ENCODE measurements at places on chromosomes 7 and 10.

DNA sequence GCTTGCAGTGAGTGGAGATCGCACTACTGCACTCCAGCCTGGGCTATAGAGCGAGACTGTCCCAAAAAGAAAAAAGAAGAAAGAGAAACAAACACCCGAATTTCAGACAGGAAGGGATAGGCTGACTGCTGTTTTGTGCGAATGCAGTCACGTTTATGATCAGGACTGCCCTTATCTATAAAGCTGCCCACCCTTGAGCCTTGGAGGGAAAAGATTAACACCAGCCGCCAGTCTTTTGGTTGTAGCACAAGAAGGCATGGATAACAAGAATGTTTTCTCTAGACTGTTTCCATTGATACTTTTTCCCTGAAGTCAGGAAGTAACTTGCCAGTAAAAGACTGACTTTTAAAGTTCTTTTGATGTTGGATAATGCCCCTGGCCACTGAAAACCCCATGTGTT, 314.0 kb downstream of the BICC1 start:
- DNase-seq, result no peak

- DNase-seq, result no peak
These were observed 62.4 kb upstream of the MKLN1 start for GRCh38 chr7:131265227-131265626.

DNA sequence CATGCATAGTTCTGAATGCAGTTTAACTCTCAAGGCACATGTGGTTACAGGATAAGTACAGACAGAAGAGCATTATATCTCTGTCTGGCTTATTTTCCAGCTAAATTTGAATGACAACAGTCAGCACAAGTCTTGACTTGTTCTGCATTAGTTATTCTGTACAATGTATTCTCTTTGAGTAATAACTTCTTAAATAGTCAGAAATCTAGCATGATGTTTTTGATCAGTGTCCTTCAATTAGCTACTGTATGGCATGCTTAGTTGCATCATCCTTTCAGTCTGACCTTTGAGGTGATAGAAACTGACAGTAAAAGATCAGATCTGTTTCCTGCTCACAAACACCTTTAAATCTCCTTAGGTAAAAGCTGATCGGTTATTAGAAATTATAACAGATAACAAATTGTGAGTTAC, 118.1 kb downstream of the ARL4A start:
- DNase-seq, result no peak

DNA sequence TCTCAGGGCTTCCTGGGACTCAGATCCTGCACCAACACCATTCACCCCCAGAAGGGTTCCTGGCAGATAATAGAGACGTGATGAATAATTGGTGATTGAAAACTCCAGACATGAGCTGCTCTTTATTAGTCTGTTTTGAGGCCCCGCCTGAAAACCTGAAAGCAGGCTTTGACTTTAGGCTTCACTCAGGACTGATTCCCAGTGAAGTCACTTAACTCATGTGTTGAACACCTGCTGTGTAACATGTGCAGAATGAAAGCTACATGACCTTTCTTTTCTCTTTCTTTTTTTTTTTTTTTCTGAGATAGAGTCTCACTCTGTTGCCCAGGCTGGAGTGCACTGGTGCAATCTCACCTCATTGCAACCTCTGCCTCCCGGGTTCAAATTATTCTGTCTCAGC, 8.9 kb downstream of the SPACDR start:
- no peak for DNase-seq

DNA sequence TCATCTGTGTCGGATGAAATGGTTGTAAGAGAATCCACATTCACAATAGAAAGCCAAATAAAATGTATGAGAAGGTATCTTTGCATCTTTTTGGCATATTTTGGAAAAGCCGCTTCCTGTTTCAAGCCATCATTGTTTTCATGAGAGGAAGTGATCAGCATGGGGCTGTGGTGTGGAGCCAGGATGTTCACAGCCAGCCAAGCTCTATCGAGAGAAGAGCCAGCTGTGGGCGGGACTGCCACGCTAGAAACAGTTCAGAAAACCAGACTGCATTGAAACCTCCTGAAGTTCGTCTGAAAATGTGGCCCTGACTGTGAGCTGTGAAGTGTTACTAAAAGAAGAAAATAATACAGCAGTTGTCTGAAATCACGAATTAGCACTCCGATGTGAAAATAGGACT, 21.2 kb upstream of the NPS start:
- no peak for DNase-seq

DNA sequence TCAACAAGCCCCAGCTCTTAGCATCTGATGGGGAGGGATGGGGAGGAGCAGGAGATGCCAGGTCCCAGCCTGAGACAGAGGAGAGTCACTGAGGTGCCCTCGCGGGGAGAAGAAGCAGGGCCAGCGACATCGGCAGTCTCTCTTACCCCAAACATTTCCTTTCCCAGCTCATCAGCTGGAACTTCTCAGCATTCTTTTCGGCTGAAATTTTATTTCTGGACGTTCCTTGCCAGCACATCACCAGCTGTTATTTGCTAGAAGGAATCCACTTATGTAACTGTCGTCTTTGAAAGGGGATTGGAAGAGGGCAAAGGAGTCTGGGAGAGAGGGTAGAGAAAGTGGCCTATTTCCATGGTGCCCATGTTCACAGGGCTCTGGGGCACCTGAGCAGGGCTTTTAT, 101.0 kb upstream of the SHH start:
- no peak for DNase-seq

- no peak for DNase-seq
These were observed 12.9 kb downstream of the AGK start for GRCh38 chr7:141563956-141564623.

GRCh38 chr7:78967046-78967445, 486.4 kb downstream of the MAGI2 start:
- DNase-seq, result no peak

- DNase-seq, result no peak
These were observed 66.0 kb downstream of the JCAD start for GRCh38 chr10:29993319-29993915.

- DNase-seq, result no peak
These were observed 7.2 kb downstream of the RBM20 start for GRCh38 chr10:110651044-110651958.

GRCh38 chr7:99042957-99043356, 101.0 kb downstream of the SMURF1 start:
- DNase-seq, result no peak

GRCh38 chr7:149796287-149796860, 23.0 kb upstream of the ZNF467 start:
- DNase-seq, result no peak

DNA sequence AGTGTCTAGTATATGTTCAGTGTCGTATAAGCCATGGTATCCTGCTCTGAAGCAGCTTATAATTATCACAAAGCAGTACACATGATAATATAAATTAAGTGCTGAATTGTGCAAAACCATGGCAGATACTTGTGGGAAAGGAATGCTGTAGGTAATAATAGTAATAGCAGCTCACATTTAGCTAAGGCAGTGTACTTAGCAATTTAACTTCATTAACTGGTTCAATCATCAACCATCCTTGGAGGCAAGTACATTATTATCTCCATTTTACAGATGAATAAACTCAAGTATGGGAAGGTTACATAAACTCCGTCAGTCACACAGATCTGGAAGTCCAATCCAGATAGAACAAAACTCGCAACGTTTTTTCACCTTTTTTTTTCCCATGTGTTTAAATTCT, 21.6 kb upstream of the RNF148 start:
- DNase-seq, result no peak

DNA sequence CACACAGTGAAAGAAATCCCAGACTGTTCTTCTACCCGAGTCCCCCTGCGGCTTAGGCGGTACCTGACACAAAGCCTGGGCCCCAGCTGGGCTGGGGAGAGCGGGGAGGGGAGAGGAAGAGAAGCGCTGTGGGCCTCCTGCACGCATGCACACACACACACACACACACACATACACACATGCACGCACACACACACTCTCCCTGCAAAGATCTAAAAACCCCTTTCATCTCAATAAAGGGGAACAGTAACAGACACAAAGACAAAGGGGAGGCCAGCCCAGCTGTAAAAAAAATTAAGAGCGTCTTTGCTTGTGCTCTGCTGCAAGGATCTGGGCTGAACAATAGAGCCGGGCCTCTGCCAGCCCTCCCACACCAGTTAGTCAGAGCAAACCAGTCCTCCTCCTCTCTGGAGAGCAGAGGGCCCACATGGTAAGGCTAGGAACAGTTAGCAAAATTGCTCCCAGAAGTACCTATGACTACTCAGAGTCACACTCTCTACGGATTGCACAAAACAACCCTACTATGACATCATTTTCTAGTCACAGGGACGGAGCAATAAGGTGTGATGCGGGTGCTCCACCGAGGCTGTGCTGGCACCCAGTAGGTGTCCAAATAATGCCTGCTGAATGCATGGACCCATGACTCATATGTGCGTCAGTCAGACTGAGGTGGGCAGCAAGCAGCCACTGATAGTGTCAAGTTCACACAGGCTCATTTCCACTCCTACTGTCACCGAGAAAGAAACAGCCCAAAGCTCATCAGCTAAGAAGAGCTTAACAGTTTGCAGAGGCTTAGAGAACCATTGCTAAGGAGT, 9.2 kb downstream of the ITPRIP start:
- DNase-seq, result peak; percentile 92

- DNase-seq, result no peak
These were observed 12.1 kb downstream of the ENTPD1 start for GRCh38 chr10:95767884-95768556.

GRCh38 chr7:159158888-159159405, 14.3 kb upstream of the VIPR2 start:
- no peak for DNase-seq

- no peak for DNase-seq
These were observed 167.0 kb upstream of the CDK1 start for GRCh38 chr10:60611291-60611747.

DNA sequence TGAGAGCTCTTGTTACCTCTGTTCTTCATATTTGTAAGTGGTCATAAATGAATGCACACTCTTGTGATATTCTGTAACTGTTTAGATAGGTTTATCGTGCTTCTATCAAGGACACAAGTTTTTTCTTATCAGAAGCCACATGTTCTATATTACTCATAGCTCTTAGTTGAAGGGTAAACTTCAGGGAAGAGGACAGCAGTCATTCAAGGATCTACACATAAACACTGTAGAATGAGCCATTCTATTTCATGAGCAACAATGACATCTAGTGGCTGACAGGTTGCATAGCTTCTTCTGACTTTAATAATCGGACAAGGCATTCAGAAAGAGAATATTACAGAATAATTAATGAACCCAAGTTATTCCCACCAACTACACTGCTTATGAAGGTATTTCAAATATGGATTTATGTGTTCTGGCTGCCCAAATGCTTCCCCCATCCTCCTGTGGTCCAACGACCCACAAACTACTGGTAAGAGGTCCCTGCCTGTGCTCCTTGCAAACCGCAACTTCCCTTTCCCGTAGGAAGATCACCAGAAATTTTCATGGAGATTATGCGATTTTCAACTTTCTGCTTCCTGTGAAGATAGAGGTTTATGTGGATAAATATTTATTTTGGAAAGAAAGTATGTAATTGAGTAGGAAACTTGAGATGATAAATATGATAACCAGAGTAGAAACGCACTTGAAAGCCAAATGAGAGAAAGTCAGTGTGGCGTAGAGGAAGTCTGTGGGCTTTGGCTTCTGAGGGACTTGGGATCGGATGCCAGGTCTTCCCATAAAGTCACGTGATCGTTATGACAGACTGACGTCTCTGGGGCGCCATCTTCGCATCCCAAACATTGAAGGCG, 16.8 kb upstream of the ABCB5 start:
- no peak for DNase-seq

- no peak for DNase-seq
These were observed 67.3 kb downstream of the GLCCI1 start for GRCh38 chr7:8035647-8036518.

DNA sequence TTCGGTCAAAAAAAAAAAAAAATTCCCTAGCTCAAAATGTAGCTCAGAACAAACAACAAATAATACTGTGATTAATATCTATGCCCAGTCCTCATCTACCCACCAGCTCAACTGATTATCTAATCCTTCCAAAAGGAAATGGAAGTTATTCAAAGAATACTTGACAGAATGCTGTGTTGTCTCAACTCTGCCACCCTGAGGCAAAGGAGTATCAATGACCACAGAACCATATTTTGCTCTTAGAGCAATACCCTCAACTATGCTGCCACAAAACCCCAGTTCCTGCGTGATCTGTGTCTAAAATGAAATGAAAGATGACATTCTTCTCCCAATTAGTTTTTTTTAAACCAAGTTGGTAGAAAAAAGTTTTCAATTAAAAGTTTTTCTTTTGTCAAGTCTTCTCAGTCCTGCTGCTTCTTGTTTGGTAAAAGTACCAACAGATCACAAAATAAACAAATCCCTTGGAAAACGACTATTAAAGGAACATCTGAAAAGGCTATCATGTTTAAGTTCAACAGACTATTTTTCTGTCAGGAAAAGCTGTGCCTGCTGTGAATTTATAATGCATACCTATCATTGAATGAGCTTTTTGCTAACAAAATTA, 21.6 kb downstream of the RBM28 start:
- DNase-seq, result no peak

DNA sequence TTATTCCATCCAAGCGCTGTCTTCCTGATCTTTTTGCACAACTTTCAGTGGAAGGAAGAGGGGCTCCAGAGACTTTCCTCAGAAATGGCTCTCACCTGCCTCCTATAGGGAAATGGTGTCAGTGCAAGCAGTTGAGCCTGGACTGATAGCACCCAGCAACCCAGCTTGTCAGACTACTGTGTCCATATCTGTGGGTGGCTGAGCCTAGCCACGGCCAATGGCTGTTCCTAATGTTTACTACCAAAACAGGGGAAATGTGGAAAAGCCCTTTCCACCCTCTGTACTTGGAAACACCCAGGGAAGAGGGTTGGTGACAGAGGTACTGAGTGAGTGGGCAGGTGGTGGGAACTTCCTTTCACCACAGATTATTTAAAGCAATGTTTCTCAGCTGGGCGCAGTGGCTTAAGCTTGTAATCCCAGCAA, 4.3 kb upstream of the YKT6 start:
- no peak for DNase-seq

GRCh38 chr7:65390588-65390987, 16.9 kb downstream of the ZNF92 start:
- DNase-seq, result no peak

DNA sequence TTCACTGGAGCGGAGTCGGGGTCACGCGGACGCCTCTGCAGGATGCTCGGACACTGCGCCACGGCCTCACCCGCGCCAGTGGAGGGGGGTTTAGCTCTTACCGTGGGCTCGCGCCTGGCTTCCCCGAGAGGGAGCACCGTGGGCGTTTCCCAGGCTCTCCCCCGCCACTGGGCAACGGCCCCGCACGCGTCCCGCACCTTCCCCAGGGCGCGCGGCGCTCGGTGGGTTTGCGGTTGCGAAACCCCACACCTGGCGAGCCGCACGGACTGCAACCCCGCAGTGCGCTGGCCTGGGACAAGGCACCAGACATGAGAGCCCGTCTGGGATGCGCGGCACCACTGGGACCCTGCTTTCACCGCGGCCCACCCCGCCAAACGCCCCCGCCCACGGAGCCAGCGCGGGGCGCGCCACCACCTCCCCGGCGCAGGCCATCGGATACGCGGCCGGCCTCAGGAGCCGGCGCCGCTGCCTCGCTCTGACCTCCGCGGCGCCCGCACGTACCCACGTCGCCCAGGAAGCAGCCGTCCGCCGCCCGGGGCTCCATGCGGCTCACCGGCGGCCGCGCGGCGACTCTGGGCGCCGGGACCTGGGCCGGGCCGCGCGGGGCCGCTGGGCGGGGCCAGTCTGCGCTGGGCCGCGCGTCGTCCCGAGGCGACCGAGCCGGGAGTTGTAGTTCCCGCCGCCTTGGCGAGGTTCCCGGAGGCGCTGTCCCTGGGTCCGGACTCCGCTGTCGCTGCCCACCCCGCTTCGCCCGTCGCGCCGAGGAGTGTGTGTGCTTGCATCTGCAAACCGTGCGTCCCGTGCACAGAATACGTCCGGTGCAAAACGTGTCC, at the start of gene ASB13:
Gene ASB13, minus strand, starts transcription at position 588 of the 833 bp plus-strand sequence. Its CDS starts 44 bp downstream, at position 544.
- DNase-seq, result peak; percentile 89

- DNase-seq, result no peak
These were observed 5.8 kb downstream of the CPA4 start for GRCh38 chr7:130298544-130299326.
